ENCODE measurements at places on chromosomes 2 and 18. TPM values are rescaled to one million over a fixed set of nuclear protein-coding genes. Genes with fewer than 3 reads are reported as not detected.

GRCh38 chr2:124882423-124882822, 857.3 kb downstream of the CNTNAP5 start:
- DNase-seq, result no peak

DNA sequence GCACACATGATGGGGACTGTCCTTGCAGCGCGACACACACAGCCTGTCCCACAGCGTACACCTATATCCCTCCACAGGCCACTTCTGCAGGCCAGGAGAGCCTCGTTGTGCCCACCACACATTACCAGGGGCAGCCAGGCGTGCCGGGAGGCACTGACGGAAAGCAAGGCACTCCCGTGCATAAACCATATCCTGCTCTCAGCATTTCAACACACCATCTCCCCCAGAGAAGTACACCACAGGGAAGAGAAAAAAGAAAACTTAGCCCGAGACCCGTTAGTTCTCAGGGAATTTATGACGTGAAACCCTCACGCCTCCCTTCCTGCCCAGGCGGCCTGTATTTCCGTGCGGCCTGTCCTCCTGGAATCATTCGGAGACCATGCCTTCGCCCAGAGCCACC, 24.6 kb upstream of the SALL3 start:
- DNase-seq, result no peak

DNA sequence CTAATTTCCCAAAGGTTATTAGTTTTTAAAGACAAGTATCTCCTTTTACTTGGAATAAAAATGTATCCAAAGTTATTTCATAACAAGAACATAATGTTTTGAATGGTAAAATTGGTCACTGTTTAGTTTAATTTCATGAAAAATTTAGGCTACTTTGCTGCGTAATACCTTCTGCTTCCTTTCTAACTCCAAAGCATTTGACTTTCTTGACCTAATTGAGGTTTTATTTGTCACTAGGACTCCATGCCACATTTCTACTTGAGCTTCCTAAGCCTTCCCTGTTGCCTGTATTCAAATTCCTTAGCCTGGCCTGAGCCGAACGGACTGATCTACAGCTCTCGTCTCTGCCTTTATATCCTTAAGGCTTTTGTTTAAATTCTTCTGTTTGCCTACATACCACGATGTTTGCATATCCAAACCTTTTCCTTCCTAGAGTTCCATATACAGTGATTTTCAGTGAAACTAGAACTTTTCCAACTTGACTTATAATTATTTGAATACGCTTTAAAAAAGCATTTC, 25.1 kb downstream of the ARMC9 start:
- no peak for DNase-seq

DNA sequence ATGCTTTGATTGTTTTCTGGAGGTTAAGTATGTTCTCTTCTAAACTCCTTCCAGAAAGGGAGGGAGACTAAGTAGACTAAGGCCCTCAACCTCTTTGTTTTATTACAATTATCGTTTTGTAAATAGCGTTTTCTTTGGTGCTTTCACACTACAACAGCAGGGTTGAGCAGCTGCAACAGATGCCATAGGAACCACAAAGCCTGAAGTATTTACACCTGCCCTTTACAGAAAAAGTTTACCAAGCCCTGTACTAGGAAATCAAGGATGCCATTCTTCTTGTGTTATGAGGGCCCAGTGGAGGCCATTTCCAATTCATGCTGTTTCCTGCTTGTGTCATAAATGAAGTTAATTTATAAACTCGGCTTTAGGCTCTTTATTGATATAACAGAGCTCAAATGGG, 914.8 kb downstream of the DCDC2C start:
- DNase-seq, result no peak

DNA sequence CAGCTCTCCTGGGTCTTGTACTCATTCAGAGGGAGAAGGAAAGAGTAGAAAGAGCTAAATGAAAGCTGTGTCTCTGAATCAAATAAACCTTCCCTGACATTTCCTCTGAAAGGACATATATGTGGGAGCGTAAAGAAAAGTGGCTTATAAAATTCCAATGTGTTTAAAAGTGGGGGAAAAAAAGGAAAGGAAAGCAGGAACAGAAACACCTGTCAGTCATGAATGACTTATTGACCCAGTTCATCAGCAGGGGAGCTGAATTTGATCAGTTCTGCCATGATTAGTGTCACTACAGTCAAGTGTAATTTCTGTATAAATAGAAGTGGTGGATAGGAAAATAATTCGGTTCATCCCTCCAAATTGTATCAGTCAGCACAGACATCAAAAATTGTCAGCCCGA, 382.5 kb downstream of the ERBB4 start:
- DNase-seq, result no peak

GRCh38 chr2:16774091-16774490, 108.5 kb upstream of the CYRIA start:
- no peak for DNase-seq

DNA sequence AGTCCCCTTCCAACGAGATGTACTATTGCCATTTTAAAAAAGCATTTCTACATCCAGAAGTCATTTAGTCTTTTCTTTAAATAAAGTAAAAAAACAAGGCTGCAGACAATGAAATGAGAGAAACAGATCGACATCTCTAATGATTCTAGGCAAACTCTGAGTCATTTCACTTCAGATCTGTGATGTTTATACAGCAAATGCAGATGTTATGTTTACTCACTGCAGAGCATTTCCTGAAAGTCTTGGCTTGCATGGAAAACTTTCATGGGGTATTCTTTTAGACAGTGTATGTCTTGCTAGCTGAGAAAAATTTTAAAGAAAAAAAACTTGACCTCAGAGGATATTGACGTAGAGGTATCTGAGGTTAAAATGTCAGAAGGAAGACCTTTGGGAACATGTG, 797.4 kb downstream of the CNTNAP5 start:
- no peak for DNase-seq

DNA sequence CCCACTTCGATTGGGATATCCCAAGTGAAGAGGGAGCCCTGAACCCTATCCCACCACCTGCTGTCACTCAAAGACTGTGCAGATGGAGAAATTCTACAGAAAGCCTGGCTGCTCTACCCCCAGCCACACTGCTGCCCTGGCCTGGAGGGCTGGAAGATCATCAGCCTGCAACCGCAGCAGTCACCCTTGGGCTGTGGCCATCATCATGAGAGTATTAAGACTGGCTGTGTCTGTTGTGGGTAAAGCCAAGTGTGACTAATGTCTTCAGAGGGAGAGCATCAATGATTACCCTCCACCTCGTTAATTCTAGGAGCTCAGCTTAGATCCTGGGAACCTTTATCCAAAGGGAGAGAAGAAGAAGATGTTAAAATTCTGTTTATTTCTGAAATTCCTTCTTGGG, 221.5 kb downstream of the TFCP2L1 start:
- no peak for DNase-seq

GRCh38 chr2:37928377-37928776, 3.3 kb downstream of the RMDN2 start:
- DNase-seq, result no peak

DNA sequence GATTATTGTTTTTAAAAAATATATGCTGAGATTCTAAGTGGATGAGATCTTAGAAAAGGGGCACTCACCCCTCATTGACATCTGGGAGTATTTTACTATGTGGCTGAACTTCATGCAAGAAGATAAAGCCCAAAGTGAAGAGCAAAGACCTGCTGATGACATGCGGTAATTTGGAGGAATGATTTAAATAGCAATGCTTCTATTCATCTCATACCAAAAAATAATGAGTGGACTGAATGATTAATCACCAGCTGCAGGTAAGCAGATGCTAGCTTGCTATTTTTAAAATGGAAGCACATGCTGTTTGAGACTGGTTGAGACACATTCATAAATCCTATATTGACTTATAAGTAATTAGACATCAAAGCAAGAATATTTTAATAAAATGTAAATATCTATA, 12.7 kb upstream of the CDK15 start:
- DNase-seq, result no peak

- no peak for DNase-seq
Measured at GRCh38 chr2:225479386-225479785, 79.9 kb downstream of the NYAP2 start.

- no peak for DNase-seq
Measured at GRCh38 chr2:183248866-183249567, 124.8 kb downstream of the NUP35 start.

FHOD3 gene
- polyA plus RNA-seq, result 81.8 TPM

IL36RN gene
- not detected for polyA plus RNA-seq

POTEJ gene
- not detected for polyA plus RNA-seq

DAW1 gene
- polyA plus RNA-seq, result 0.22 TPM

CD207 gene
- polyA plus RNA-seq, result 0.80 TPM

STAMBP gene
- polyA plus RNA-seq, result 12.1 TPM

ZAP70 gene
- polyA plus RNA-seq, result 1.3 TPM

GRB14 gene
- 4.5 TPM for polyA plus RNA-seq

RGPD3 gene
- polyA plus RNA-seq, result 0.07 TPM

ALPP gene
- polyA plus RNA-seq, result not detected

IL36B gene
- not detected for polyA plus RNA-seq

FMNL2 gene
- 16.0 TPM for polyA plus RNA-seq

TNFRSF11A gene
- polyA plus RNA-seq, result 0.29 TPM

LYPD6 gene
- polyA plus RNA-seq, result 0.06 TPM

REEP1 gene
- 15.4 TPM for polyA plus RNA-seq

SERPINB10 gene
- polyA plus RNA-seq, result not detected

Data from heart right ventricle (tissue), 16 donors.